T-helper 17 cell (primary cell): ENCODE measurements at places on chromosomes 7 and 10. TPM values are rescaled to one million over a fixed set of nuclear protein-coding genes. Genes with fewer than 3 reads are reported as not detected.

The CUBN gene
- 3.1 TPM for total RNA-seq

The ACTA2 gene
- 4.6 TPM for total RNA-seq

The FZD8 gene
- 1.5 TPM for total RNA-seq

The SKIDA1 gene
- total RNA-seq, result 0.37 TPM

The EPHA1 gene
- 19.7 TPM for total RNA-seq

The ARID5B gene
- total RNA-seq, result 58.2 TPM

The SPDYE1 gene
- total RNA-seq, result not detected
